ENCODE measurements at places on chromosomes 3 and 15. TPM values are rescaled to one million over a fixed set of nuclear protein-coding genes. Genes with fewer than 3 reads are reported as not detected.

The OR5K2 gene
- total RNA-seq: not detected

The AADACL2 gene
- not detected for total RNA-seq

The VEPH1 gene
- 87.1 TPM for total RNA-seq

The TM4SF4 gene
- not detected for total RNA-seq

The SLCO3A1 gene
- 2.9 TPM for total RNA-seq

The SATB1 gene
- total RNA-seq: 15.4 TPM

DNA sequence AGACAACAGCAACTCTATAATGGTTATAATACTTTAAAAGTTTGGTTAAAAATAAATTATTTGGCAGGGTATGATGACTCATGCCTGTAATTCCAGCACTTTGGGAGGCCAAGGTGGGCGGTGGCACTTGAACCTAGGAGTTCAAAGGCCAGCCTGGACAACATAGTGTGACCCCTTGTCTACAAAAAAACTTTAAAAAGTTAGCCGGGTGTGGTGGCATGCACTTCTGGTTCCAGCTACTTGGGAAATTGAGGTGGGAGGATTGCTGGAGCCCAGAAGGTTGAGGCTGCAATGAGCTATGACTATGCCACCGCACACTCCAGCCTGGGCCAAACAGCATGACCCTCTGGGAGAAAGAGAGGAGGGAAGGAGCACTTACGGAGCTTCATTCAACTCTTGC is 7.7 kb upstream of the TRPC1 start:
- DNase-seq: no peak

- DNase-seq: no peak
These were observed 103.2 kb upstream of the IQSEC1 start for GRCh38 chr3:13176445-13176844.

DNA sequence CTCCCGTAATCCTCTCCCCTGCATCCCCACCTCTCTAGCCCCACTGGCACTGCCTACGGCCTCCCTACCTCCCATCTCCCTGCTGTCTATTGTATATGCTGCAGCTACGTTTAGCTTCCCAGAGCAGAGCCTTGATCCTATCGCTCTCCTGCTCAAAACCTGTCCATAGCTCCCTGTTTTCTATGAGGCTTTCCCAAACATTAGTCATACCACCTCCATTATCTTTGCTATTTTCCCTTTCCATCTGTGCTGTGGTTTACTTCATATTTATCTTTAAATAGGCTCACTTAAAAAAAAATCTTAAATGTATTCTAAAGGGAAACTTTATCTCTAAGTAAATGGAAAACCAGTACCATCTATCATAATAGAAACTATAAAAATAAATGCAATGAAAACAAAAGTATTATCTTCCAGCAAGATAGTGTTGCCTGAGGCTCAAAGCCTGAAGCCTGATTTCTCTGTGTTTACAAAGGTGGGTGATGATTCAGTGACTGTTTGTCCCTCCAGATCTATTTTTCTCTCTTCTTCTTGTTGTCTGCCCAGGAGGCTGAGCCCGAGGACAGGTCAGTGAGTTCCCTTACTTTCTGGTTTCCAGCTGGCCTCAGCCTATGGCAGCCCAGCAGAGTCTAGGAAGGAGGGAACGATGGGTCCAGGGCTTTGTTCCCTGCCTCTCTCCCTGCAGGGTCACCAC is 397.1 kb upstream of the CFAP20DC start:
- no peak for DNase-seq

DNA sequence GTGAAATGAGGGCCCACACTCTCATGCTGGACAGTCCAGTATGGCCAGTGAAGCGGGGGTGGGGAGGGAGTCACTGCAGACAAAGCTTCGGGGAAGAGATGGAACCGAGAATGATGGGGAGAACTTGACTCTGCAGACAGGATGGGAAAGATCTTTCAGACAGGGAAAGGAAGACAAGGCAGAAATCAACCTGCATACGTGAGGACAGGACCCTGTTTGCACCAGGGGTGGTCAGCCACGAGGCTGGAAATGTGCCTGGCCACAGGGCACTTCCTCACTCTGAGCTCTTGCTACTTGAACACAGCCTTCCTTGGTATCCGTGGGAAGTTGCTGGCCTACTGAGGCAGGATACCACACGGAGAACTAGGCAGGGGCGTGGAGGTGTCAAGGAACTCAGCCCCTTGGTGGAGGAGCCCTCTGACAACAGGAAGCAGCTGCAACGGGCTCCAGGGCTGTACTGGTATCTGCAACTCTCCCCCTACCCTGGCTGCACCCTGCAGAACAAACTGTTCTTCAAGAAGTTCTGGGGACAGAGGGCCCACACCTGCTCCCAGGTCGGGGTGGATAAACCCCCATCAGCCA is 9.3 kb upstream of the SRP14 start:
- DNase-seq: no peak

GRCh38 chr3:45387636-45388348 is 584 bp upstream of the LARS2 start:
- DNase-seq: no peak

DNA sequence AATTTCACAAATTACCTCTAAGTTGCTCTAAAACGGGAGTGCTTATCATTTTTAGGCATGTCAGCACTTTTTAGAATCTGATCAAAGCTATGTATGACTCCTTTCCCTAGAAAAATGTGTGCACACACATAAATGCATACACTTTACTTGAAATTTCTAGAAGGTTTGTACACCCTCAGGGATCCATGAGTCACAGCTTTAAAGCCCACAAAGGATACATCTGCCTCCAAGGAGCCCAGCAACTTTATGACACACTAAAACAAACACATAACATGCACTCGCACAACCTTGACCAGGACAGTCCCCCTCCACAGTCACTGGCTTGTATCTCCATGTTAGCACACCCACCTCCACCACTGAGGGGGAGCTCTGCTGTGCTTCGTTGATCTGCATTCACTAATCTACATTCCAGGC is 722.0 kb upstream of the CFAP20DC start:
- DNase-seq: peak; percentile 64

DNA sequence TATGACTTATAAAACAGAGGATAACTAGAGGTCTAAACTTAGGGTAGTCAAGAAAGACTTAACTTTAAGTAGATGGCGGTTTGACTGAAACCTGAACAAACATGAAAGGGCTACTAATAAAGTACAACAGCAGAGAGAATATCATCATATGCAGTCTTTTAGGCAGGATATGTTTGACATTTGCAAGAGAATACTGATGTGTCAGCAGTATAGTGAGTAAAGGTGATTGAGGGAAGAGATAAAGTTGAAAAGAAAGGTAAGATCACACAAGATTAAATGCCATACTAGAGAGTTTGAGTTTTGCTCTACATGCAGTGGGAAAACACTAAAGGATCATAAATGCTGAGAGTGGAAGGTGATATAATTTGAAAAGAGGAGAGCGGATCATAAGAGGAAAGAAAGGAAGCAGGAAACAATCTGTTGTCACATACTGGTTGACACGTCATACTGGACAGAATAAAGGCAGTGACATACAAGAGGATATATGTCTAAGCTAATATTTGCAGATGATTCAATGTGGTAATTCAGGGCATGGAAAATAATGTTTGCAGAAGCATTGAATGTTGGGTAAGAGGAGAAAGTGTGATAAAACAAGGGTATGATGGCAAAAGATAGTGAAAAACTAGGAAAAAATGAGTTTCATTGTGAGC is 223.0 kb downstream of the EPHA6 start:
- DNase-seq: no peak

DNA sequence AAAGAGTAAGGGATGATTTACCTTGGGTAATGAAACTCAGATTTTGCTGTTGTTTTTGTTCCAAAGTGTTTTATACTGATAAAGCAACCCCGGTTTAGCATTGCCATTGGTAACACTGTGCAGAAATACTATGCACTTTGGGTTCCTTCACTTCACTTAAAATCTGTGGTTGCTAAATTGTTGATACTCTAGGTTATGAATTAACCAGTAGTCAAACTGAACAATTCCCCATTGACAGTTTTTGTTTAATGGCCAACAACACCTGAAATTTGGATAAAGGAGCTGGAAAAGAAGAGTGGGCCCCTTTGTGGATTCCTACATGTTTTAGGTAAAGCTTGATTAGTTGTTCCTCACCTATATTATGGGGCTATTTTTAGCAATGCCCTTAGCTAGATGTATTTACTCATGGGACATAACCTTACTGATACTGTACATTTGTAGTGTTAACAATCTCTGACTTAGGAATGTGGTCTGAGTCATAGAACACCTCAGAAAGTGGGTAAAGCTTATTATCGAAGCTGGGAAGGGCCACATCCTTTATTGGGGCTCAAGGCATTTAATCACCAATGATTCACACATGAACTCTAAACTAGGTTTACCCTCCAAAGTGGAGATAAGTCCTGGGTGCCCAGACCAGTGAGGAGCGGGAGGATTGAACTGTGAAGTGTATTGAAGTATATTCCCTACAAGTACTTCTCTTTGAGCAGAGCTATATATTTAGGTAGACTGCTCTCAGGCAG is 29.5 kb upstream of the THRB start:
- peak; percentile 44 for DNase-seq

- DNase-seq: no peak
These were observed 1.5 kb downstream of the FOXB1 start for GRCh38 chr15:60005352-60006202.

- DNase-seq: no peak
These were observed 78.8 kb upstream of the SLC6A6 start for GRCh38 chr3:14323401-14324223.

DNA sequence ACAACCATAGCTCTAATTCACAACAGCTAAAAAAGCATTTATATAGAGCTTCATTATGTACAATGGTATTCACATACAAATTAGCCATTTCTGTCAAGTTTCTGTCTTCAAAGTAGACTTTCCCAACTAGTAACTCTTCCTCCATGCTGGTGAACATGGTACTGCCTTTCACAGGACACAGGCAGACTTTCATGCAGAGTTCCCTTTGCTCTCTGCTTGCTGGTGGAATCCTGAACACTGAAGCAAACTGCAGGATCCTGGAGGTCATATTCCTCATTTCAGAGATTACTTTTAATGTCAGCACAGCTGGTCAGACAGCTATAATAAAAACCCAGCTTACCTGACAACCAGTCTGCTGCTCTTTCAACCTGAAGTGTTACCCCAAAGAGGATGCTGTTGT is 53.6 kb downstream of the TASOR start:
- no peak for DNase-seq

DNA sequence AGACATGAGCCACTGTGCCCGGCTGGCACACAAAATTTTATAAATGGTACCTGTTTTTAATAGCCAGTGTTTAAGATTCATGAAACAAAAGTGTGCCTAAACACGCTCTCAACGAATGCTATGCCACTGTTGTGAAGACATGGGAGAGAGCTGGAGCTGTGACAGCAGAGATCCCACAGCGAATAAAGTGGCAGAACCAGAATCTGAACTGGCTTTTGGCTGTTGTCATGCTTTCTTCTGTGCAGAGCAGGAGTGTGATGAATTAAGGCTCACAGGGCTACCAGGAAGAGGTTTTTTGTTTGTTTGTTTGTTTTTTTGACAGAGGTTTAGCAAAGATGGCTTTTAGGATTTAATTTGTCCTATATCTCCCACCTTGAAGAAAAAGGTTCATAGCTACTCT is 14.5 kb downstream of the PTPRG start:
- DNase-seq: no peak

DNA sequence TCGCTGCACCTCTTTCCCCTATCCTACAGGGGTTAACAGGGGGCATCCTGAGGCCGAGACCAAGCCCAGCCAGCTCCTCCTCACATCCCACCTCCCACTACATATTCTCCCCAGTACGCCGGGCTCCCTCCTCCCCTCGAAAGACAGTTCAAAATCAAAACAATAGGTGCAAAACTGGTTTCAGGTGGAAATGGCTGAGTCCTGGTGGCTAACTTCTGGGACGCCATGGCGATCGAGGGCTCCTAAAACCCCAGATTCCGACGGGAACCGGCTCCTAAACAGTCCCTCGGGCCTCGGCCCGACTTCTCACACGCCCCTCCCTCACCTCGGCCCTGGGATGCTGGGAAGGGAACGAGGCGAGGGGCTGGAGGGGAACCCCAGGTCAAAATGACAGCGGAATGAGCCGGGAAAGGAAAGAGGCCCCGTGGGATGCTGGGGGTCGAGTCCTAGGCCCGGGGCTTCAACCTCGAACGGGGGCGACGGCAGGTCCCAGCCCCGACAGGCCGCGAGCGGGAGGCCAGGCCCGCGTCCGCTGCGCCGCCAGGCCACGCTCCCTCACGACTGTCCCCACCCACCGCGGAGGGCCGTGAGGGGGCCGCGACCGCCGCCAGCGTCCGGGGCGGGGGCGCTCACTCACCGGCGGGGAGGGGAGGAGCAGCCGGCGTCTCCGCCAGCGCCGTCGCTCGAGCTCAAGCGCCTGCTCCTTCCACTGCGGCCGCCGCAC is 492 bp downstream of the TMCC1 start:
- no peak for DNase-seq

GRCh38 chr3:182234881-182235280 is 523.2 kb downstream of the SOX2 start:
- DNase-seq: no peak

GRCh38 chr3:149417174-149417573 is 39.7 kb upstream of the TM4SF1 start:
- no peak for DNase-seq

- DNase-seq: peak; percentile 63
These were observed 62.2 kb upstream of the CTSH start for GRCh38 chr15:79007066-79007465.

DNA sequence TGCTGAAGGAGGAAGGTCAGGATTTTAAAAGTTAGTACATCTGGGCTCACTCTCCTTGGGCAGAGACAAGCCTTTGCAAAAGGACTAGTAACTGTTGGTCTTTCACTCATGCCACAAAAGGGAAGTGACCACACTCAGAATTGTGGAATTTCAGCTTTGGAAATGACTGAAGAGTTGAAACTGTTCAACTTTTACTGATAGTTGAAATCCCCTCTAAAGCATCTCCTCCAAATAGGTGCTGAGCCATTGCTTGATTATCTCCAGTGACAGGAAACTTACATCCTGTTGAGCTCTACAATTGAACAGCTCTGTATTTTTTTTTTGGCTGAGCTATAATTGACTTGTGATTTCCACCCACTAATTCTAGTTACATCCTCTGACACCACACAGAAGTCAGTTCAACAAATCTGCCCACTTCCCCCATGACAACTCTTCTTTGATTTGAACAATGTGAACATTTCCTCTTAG is 254.8 kb upstream of the TPRG1 start:
- no peak for DNase-seq

DNA sequence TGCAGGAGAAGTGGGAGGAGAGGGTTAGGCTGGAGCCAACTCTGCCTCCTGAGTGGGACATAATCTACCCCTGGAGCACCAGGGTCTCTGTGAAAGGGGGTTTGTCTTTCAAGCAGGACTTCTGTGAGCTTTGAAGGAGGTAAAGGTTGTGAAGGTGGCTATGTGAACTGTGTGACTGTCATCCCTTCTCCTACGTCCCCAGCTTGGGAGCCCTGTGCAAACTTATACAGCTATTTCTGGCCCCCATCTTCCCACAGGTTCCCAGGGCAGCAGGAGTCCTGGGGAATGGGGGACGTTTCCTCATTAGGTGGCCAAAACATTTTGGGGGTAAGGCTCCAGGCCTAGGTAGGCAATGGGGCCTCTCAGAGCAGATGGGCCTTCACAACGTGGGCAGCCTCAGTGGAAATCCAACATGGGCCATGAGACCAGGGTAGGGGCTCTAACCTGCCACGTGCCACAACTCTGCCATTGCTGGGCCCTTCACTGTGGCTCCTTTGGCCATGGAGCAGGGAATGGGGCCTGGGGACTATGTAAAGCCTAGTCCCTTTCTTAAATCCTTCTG is 3.5 kb downstream of the VIPR1 start:
- DNase-seq: no peak

- peak; percentile 53 for DNase-seq
These were observed 62.9 kb upstream of the ZBTB38 start for GRCh38 chr3:141305436-141305835.

GRCh38 chr15:70411143-70411863 is 313.6 kb upstream of the TLE3 start:
- no peak for DNase-seq

GRCh38 chr3:27535809-27536392 is 51.7 kb upstream of the SLC4A7 start:
- DNase-seq: peak; percentile 53
